ENCODE measurements at places on chromosomes 6 and 20.
A peak's percentile ranks its signal among the peaks of the same experiment; 100 is the strongest.

DNA sequence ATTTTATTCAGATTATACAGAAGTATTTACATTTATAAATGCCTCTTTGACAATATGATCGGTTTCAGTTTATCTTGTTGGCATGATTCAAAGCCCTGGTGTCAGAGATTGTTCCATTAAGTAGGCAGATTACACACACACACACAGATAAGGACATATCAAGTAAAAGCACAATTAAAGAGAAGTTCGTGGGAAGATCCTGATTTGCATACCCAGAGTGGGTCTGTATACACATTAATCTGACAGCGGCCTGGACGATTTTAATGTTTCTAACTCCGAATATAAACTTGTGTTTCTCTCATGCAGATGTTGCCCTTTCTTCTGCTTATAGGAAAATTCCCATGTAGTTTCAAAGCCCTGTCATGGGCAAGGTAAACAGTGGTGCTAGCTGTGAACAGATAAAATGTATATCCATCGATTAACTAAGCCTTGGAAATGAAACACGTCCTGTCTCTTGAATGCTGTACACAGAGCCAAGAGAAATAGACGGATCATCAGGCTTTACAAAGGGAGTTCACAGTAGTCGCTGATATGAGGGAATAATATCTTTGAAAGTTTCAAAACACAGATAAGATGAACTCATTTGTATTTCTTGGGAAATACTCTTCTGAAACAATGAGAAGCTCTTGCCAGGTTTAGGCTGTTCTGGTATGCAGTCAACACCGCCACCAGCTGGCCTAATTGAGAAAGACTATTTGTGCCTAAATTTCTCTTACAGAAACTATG lies 108.2 kb upstream of the GMDS start:
- peak; percentile 70 for DNase-seq
- H3K4me3 ChIP-seq, result no peak overlapping the region
- H3K4me1 ChIP-seq, result no peaks in the 10 kb centered on the region
- no peaks in the 10 kb centered on the region for H3K27me3 ChIP-seq
- H3K27ac ChIP-seq, result no peak overlapping the region
- no peaks in the 10 kb centered on the region for H3K36me3 ChIP-seq

- H3K27ac ChIP-seq, result peak overlapping the region; percentile 38
- H3K27me3 ChIP-seq, result no peaks in the 10 kb centered on the region
- H3K4me3 ChIP-seq, result peak overlapping the region; percentile 82
- no peak for DNase-seq
- H3K36me3 ChIP-seq, result no peaks in the 10 kb centered on the region
Measured at GRCh38 chr20:1896484-1897258, 1.5 kb downstream of the SIRPA start.

- DNase-seq, result no peak
- H3K4me3 ChIP-seq, result no peak overlapping the region
- H3K27me3 ChIP-seq, result no peaks in the 10 kb centered on the region
- H3K27ac ChIP-seq, result peak overlapping the region; percentile 55
- peaks cover 72% of the 10 kb centered on the region for H3K4me1 ChIP-seq
Measured at GRCh38 chr20:40279390-40279789, 409.6 kb downstream of the MAFB start.

- no peak overlapping the region for H3K27ac ChIP-seq
- H3K4me3 ChIP-seq, result no peak overlapping the region
- no peak for DNase-seq
- no peaks in the 10 kb centered on the region for H3K27me3 ChIP-seq
- no peaks in the 10 kb centered on the region for H3K36me3 ChIP-seq
Measured at GRCh38 chr6:55012454-55012853, 161.9 kb upstream of the HCRTR2 start.

DNA sequence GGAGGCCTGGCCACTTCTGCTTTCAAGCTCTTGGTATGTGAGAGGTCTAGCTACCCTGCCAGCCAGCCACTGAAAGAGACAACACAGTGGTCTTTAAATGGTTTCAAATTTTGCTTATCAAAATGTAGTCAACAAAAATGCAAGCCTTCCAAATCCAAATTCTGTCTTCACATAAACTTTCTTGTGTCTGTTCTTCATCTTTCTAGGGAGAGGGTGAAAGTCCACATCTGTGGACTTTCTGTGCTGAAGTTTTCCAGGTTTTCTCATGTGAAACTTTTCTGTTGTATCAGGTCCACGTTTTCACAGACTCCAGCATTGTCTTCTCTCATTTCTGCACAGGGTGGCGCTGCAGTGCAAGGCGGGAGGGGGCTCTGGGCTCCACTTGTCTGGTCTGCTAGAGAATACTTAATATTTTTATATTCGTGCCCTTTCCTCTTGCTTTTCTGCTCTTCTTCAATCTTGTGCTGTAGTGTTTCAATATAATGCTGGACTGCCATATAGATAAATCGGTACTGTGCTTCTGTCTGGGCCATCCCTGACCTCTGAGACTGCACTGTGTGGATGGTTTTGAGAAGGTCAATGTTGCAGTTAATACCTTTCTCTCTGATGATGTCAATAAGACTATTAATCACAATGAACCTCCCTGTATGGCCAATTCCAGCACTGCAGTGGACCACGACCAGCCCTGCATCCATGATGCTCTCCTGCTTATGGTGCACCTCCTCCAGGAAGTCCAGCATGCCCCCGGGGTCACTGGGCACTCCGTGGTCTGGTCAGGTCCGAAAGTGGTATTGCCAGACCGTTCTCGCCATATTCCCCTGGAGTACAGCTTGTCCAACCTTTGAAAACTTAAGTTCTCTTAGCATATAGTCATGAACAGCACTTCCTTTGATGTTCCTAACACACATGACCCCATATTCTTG lies 161.6 kb upstream of the TNFAIP3 start:
- no peaks in the 10 kb centered on the region for H3K27me3 ChIP-seq
- no peak overlapping the region for H3K27ac ChIP-seq
- H3K36me3 ChIP-seq, result no peaks in the 10 kb centered on the region
- H3K4me1 ChIP-seq, result peaks cover 16% of the 10 kb centered on the region
- H3K4me3 ChIP-seq, result no peak overlapping the region

- no peak for DNase-seq
- H3K36me3 ChIP-seq, result peaks cover 82% of the 10 kb centered on the region
- H3K27ac ChIP-seq, result no peak overlapping the region
- H3K4me3 ChIP-seq, result no peak overlapping the region
- no peaks in the 10 kb centered on the region for H3K27me3 ChIP-seq
Measured at GRCh38 chr20:49028684-49029083, 17.4 kb upstream of the CSE1L start.

- DNase-seq, result peak; percentile 22
- no peaks in the 10 kb centered on the region for H3K4me1 ChIP-seq
- H3K27ac ChIP-seq, result no peak overlapping the region
- H3K4me3 ChIP-seq, result no peak overlapping the region
Measured at GRCh38 chr20:32965115-32965514, 39.1 kb downstream of the SUN5 start.

DNA sequence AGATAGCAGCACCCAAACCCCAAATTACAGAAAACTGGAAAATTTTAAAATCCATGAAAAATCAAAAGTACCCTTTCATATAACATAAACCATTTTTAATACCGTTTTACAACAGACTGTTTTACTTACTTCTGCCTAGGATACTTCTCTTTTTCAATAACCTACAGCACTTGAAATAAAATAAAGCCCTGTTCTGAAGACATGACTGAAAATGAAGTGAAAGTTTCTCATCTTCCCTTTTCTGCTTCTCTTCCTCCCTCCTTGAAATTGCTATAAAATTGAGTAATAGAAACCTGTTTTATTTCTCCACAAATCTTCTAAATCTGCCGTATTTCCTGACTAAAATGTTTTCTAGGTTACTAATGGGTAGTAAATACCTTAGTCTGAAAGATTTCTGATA lies 20.3 kb downstream of the MMS22L start:
- no peak overlapping the region for H3K27ac ChIP-seq
- DNase-seq, result no peak
- H3K36me3 ChIP-seq, result peaks cover 33% of the 10 kb centered on the region
- H3K27me3 ChIP-seq, result no peaks in the 10 kb centered on the region
- H3K4me1 ChIP-seq, result no peaks in the 10 kb centered on the region

DNA sequence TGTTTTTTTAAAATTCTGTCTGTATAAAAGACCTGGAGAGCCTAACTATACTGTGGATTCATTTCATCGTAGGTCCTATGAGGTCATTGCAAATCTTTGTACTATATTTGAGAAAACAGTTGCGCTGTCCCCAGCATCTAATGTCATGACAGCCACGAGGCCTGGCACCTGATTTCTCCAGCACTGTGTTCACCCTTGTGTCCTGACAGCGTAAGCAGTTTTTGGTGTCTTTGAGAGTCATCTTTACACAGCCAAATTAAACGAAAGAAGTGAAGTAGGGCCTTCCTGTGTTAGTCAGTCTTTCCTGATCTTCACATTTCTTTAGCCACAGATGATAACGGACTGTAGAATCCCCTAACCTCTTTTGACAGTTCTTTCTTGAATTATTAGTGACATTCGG lies 70.6 kb upstream of the PHACTR2 start:
- no peaks in the 10 kb centered on the region for H3K4me1 ChIP-seq
- H3K36me3 ChIP-seq, result no peaks in the 10 kb centered on the region
- DNase-seq, result no peak
- no peaks in the 10 kb centered on the region for H3K27me3 ChIP-seq

GRCh38 chr6:2639896-2640295 lies 110.8 kb downstream of the MYLK4 start:
- no peaks in the 10 kb centered on the region for H3K36me3 ChIP-seq
- H3K27me3 ChIP-seq, result peaks cover 31% of the 10 kb centered on the region
- H3K27ac ChIP-seq, result no peak overlapping the region
- H3K4me1 ChIP-seq, result peaks cover 2% of the 10 kb centered on the region
- no peak overlapping the region for H3K4me3 ChIP-seq

GRCh38 chr6:121691126-121691551 lies 255.7 kb downstream of the GJA1 start:
- H3K27me3 ChIP-seq, result no peaks in the 10 kb centered on the region
- DNase-seq, result no peak
- H3K4me3 ChIP-seq, result no peak overlapping the region
- H3K4me1 ChIP-seq, result no peaks in the 10 kb centered on the region
- no peak overlapping the region for H3K27ac ChIP-seq

GRCh38 chr6:121086876-121087275 lies 247.4 kb downstream of the TBC1D32 start:
- H3K4me1 ChIP-seq, result no peaks in the 10 kb centered on the region
- H3K36me3 ChIP-seq, result no peaks in the 10 kb centered on the region
- no peaks in the 10 kb centered on the region for H3K27me3 ChIP-seq
- DNase-seq, result no peak
- H3K4me3 ChIP-seq, result no peak overlapping the region

DNA sequence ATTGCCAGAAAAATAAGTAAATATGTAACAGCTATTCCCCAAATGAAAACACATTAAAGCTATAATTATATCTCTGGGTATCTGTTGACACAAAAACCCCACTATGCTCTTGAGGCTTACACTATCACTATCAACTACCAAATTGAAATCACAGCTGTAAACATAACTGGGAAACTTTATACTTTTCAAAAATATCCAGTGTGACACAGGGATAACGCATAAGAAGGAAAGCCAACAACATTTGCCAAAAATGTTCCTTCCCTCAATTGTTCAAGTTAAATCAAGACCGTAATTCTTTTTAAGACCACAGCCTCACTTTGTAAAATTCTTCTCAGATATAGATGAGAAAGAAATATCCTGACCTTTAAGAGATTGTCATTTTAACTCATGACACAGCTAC lies 3.1 kb downstream of the ZHX3 start:
- DNase-seq, result no peak
- H3K36me3 ChIP-seq, result no peaks in the 10 kb centered on the region
- no peak overlapping the region for H3K27ac ChIP-seq
- peaks cover 25% of the 10 kb centered on the region for H3K4me1 ChIP-seq

GRCh38 chr6:53651205-53651763 lies 14.3 kb downstream of the KLHL31 start:
- peak overlapping the region; percentile 83 for H3K27ac ChIP-seq
- no peak for DNase-seq
- H3K36me3 ChIP-seq, result no peaks in the 10 kb centered on the region

- no peak overlapping the region for H3K4me3 ChIP-seq
- H3K4me1 ChIP-seq, result no peaks in the 10 kb centered on the region
- no peaks in the 10 kb centered on the region for H3K27me3 ChIP-seq
- no peak for DNase-seq
- no peak overlapping the region for H3K27ac ChIP-seq
- no peaks in the 10 kb centered on the region for H3K36me3 ChIP-seq
Measured at GRCh38 chr6:147579667-147580066, 71.2 kb downstream of the SAMD5 start.

GRCh38 chr6:152874846-152875568 lies 107.8 kb downstream of the FBXO5 start:
- H3K4me3 ChIP-seq, result no peak overlapping the region
- H3K36me3 ChIP-seq, result no peaks in the 10 kb centered on the region
- H3K27ac ChIP-seq, result no peak overlapping the region
- H3K4me1 ChIP-seq, result no peaks in the 10 kb centered on the region

DNA sequence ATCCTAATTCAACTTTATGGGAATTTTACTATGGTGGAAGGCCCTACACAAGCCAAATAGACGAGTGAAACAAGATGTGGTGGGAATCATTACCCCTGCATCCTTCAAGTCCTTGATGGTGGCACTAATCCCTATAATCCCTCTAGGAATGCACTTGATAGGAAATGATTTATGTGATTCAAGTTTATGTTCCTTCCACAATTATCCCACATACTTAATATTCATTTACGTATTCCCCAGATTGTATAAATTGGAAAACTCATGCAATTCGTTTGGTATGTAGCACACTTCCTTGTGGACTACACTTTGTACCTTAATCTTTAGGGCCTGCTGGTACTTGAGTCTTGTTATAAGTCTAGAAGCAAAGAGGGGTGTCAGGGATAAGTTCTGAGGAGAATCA lies 40.8 kb downstream of the PKIB start:
- H3K36me3 ChIP-seq, result no peaks in the 10 kb centered on the region
- no peak for DNase-seq
- no peak overlapping the region for H3K4me3 ChIP-seq
- H3K4me1 ChIP-seq, result no peaks in the 10 kb centered on the region
- H3K27me3 ChIP-seq, result no peaks in the 10 kb centered on the region
- no peak overlapping the region for H3K27ac ChIP-seq

GRCh38 chr6:82832811-82833210 lies 232.8 kb downstream of the UBE3D start:
- no peaks in the 10 kb centered on the region for H3K27me3 ChIP-seq
- H3K36me3 ChIP-seq, result no peaks in the 10 kb centered on the region
- no peaks in the 10 kb centered on the region for H3K4me1 ChIP-seq
- no peak overlapping the region for H3K27ac ChIP-seq

DNA sequence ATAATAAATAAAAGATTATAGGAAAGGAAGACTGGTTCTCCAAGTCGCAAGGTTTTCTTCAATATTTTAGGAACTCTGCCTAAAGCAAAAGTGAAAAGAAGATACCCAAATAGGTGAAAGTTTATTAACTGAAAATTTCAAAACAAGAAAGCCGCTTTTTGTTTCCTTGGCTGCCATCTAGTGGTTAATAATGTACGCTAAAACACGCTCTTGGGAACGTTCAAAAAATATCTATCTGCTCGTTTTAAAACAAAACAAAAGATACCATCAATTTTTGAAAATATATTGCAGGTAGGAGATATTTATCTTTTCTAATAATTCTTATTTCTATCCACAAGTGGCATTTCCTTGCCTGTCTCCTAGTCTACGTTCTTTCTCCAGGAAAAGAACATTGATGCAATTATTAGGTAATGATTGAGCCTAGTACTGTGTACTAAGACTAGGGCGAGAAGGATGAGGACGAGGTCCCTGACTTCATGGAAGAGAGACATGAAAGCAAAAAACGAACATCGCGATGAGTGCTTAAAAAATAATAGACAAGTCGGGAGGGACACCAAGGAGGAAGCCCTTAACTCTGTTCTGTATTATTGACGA lies 97.2 kb downstream of the SPTLC3 start:
- peaks cover 5% of the 10 kb centered on the region for H3K36me3 ChIP-seq
- H3K27ac ChIP-seq, result no peak overlapping the region
- no peaks in the 10 kb centered on the region for H3K27me3 ChIP-seq
- DNase-seq, result no peak

GRCh38 chr6:150549674-150550101 lies 50.0 kb upstream of the PLEKHG1 start:
- no peak overlapping the region for H3K27ac ChIP-seq
- DNase-seq, result no peak
- no peaks in the 10 kb centered on the region for H3K27me3 ChIP-seq
- H3K36me3 ChIP-seq, result no peaks in the 10 kb centered on the region
- H3K4me3 ChIP-seq, result no peak overlapping the region

Data from suprapubic skin (tissue), 4 donors.